Stimulated activated CD4-positive, alpha-beta T cell treated with anti-CD3 and anti-CD28 coated beads, Interleukin-4, amount 100 ng/mL, for 1 hour (primary cell): ENCODE measurements at places on chromosomes 4 and X.

DNA sequence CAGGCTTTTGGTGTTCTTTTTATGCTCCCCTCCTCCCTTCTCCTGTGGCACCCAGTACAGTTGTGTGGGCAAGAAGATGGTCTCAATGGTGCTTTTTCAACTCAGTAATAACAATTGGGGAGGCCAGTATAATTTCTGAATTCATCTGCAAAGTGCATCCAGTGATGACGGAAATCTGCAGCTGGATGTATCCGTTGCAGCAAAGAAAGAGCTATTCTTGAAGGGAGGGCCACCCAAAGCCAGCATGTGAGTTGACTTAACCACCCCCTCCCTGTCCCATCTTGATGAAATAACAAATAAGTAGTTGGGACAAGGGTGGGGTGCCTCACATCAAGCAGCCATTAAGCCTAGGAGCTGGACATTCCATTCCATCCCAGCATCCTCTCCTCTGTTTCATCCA is 30.7 kb downstream of the TSC22D3 start:
- no peak for DNase-seq

GRCh38 chr4:3073158-3074077 is 920 bp downstream of the HTT-AS start:
- no peak for DNase-seq

DNA sequence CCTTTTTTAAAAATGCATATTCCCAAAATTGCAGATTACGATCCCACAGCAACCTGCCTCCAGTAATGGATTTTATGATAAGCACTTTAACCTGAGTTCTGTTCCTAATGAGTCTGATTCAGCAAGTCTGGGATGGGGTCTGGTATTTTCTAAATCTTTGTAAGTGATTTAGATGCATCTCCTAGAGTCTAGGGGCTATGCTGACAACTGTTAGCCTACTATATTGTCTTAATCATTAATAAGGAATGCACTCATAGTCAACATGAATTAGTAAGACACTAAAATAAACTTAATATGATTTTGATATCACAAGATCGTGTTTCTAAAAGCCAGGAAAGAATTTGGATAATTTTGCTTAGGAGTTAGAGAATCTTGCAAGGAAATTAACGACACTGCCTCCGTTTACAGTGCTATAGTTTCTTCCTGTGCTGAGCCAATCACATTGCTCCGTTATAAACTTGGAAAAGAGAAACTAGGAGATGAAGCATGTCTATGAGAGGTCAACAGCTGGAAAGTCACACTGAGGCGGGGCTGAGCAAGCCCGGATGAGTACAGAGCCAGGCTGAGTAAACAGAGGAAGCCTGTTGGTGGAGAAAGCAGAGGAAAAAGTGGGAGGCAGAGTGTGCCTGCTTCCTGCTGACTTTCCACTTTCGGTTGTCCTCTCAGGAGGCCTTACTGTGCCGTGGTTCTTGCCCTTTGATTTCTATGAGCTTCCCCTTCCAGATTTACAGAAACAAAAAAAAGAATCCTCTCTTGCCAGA is 5.4 kb downstream of the SCARB2 start:
- DNase-seq: no peak

- no peak for DNase-seq
Measured at GRCh38 chrX:9033179-9033578, 748 bp downstream of the FAM9B start.

GRCh38 chr4:102535398-102536082 is 34.4 kb downstream of the NFKB1 start:
- DNase-seq: no peak
